ENCODE measurements at places on chromosomes 3 and 15. TPM values are rescaled to one million over a fixed set of nuclear protein-coding genes. Genes with fewer than 3 reads are reported as not detected.

PDCD6IP gene
- 47.2 TPM for polyA plus RNA-seq

LRRC34 gene
- polyA plus RNA-seq, result 5.7 TPM

NMB gene
- polyA plus RNA-seq, result 19.7 TPM

CELF6 gene
- polyA plus RNA-seq, result 3.8 TPM

DNA sequence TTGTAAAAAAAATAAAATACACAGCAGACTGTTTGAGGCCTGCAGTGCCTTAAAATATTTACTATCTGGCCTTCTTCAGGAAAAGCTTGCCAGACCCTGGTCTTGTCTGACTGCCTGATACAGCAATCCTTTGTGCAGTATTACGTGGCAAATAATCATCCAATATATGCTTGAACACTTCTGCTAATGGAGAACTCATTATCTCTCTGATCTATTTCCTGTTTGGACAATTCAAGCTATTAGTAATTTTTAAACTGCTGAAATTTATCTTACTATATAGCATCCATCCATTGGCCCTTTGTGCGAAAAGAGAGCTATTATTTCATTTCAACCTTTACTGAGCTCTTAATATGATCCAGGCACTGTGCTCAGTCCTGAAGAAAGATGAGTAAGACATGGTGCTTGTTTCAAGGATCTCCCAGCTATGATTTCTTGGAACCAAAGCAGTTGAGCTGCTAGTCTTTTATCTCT, 15.9 kb downstream of the ATG7 start:
- no peak overlapping the region for H3K27ac ChIP-seq
- no peaks in the 10 kb centered on the region for H3K36me3 ChIP-seq
- H3K4me3 ChIP-seq, result no peak overlapping the region

P2RY12 gene
- not detected for polyA plus RNA-seq

DNA sequence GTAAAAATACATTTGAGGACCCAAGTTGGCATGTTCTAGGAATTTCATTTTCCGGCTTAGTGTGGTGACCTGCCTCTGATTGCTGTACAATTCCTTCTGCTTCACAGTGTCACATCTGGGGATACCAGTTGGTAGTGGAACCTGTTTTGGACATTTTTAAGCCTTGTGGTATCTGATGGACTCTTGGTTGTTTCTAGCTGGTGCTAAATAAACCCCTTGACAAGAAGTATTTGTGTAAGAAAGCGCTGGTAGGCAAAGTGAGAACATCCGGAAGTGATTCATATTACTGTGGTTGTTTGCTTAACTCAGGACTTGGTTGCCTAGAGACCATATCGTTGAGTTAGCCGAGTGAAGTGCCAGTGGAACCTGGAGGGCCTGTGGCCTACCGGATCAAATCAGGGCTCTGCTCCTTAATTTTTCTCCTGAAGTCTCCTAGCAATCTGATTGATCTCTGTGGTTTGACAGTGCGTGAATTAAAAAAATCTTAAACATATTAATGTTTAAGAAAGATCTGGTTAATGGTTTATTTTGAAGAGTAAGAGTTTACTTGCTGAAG, 12.8 kb downstream of the IQGAP1 start:
- H3K4me3 ChIP-seq, result no peak overlapping the region
- peak overlapping the region; percentile 93 for H3K27ac ChIP-seq
- H3K27me3 ChIP-seq, result no peaks in the 10 kb centered on the region
- no peaks in the 10 kb centered on the region for H3K36me3 ChIP-seq
- peak; percentile 96 for DNase-seq

ACTRT3 gene
- polyA plus RNA-seq, result 4.5 TPM

ARNT2 gene
- polyA plus RNA-seq, result 12.2 TPM

DNA sequence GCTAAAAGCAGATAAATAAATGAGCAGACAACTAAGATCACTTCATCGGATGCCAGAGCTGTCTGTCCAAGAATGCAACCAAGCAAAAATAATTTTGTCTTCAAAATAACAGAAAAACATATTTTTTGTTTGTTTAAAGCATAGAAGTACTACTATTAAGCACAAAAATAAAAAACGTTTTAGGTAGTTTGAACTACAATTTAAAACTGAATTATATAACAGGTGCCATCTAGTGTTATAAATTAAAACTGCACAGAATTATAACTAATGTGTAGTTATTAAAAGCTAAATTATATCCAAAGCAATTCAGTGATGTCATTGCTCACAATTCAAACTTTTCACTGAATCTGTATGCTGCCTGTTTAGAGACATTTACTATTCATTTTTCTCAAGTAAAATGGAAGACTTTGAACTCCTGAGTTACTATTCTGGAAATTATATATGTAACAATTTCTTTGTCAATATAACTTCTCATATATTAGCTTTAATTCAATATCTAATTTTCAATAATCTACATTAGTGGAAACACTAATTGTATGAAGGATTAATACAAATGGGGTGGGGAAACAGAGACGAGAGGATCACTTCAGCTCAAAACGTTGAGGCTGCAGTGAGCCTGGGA, 29.5 kb downstream of the LINS1 start:
- H3K36me3 ChIP-seq, result no peaks in the 10 kb centered on the region
- H3K4me1 ChIP-seq, result no peaks in the 10 kb centered on the region
- no peak overlapping the region for H3K4me3 ChIP-seq
- no peak for DNase-seq

DNA sequence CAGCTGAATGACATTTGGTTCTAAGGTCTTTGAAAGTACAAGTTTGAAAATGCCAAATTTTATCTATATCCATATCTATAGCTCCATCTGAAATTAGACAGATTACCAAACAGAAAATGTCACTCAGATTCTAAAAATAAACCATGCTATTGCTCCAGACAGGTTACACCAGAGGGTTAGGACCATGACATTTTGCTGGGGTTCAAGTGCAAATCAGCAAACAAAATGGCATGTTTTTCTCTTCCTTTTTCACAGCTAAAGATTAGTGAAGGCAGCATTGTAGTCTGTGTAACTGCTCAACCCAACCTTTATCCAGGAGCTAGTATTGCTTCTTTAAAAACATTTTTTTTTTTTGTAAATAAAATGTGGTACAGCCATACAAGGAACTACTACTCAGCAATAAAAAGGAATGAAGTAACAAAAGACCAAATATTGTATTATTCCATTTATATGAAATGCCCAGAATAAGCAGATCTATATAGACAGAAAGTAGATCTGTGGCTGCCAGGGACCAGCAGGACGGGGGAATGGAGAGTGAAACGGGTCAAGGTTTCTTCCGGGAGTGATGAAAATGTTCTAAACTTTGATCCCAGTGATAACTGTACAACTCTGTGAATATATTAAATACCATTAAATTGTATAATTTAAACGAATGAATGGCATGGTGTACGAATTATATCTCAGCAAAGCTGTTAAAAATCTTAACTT, 18.2 kb downstream of the VGLL4 start:
- H3K36me3 ChIP-seq, result no peaks in the 10 kb centered on the region
- H3K4me3 ChIP-seq, result no peak overlapping the region
- no peaks in the 10 kb centered on the region for H3K27me3 ChIP-seq
- no peak for DNase-seq
- H3K27ac ChIP-seq, result no peak overlapping the region

GRCh38 chr15:62935300-62936081, 107.1 kb upstream of the TPM1 start:
- DNase-seq, result no peak
- peaks cover under 1% of the 10 kb centered on the region for H3K4me1 ChIP-seq
- H3K4me3 ChIP-seq, result no peak overlapping the region
- H3K36me3 ChIP-seq, result no peaks in the 10 kb centered on the region

- DNase-seq, result no peak
- H3K36me3 ChIP-seq, result no peaks in the 10 kb centered on the region
- no peaks in the 10 kb centered on the region for H3K4me1 ChIP-seq
- H3K27ac ChIP-seq, result no peak overlapping the region
- peaks cover 5% of the 10 kb centered on the region for H3K27me3 ChIP-seq
Observed at GRCh38 chr3:9550999-9551398, 2.6 kb downstream of the LHFPL4 start.

DNA sequence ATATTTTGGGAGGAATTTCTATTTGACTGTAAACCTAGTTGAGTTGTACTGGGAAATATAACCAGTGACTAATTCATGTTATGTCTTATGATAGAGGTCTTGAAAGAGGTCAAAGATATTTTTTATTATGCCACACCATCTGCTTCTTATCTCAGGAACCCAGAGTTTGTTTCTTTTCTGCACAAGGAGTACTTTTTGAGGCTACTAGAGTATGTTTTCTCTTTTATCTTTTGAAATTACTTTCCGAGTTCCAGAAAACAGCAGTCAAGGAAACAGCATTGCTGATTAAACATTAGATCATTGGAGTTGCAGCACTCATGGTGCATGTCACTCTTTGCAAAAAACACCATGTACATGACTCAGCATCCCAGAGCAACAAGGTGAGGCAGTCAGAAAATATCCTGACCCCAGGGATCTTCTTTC, 645.8 kb upstream of the NR2F2 start:
- H3K27me3 ChIP-seq, result no peaks in the 10 kb centered on the region
- no peaks in the 10 kb centered on the region for H3K36me3 ChIP-seq
- H3K4me3 ChIP-seq, result no peak overlapping the region
- DNase-seq, result no peak

GRCh38 chr3:31729573-31729972, 196.8 kb downstream of the STT3B start:
- H3K27me3 ChIP-seq, result no peaks in the 10 kb centered on the region
- no peak overlapping the region for H3K27ac ChIP-seq
- H3K4me1 ChIP-seq, result no peaks in the 10 kb centered on the region
- H3K4me3 ChIP-seq, result no peak overlapping the region

IGF2BP2 gene
- polyA plus RNA-seq, result 7.7 TPM

SPESP1 gene
- polyA plus RNA-seq, result 3.7 TPM

DNA sequence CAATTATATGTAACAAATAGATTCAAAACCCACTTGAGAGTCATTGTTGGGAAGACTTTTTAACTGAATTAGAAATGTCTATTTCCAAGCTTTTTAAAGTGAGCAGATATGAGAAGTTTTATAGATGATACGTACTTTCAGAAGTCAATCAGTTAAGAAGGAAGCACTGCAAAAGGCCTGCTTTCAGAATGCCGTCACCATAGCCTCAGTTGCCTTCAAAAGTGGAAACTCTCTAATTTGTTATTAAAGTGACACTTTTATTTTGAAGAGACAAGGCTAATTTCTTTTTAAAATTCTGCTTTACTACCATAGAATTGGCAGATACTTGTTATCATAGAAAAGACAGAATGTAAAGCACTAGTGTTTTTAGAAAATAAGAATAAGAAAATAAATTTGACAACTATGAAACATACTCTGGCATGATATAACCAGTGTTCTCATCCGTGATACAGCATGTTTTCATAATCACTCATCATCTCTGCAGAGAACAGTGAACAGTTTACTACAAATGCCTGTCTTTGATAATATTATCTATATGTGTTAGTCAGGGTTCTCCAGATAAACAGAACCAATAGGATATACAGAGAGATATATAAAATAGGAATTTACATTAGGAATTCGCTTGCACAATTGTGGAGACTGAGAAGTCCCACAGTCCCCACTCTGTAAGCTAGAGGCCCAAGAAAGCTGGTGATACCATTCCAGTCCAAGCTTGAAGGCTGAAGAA, 7.0 kb upstream of the PLD1 start:
- no peak overlapping the region for H3K27ac ChIP-seq
- no peak for DNase-seq
- no peak overlapping the region for H3K4me3 ChIP-seq
- no peaks in the 10 kb centered on the region for H3K27me3 ChIP-seq
- no peaks in the 10 kb centered on the region for H3K36me3 ChIP-seq
- no peaks in the 10 kb centered on the region for H3K4me1 ChIP-seq

GRCh38 chr3:128324911-128325592, 141.6 kb downstream of the DNAJB8 start:
- H3K36me3 ChIP-seq, result no peaks in the 10 kb centered on the region
- H3K27ac ChIP-seq, result no peak overlapping the region
- DNase-seq, result peak; percentile 27
- no peaks in the 10 kb centered on the region for H3K4me1 ChIP-seq
- H3K4me3 ChIP-seq, result no peak overlapping the region

DNA sequence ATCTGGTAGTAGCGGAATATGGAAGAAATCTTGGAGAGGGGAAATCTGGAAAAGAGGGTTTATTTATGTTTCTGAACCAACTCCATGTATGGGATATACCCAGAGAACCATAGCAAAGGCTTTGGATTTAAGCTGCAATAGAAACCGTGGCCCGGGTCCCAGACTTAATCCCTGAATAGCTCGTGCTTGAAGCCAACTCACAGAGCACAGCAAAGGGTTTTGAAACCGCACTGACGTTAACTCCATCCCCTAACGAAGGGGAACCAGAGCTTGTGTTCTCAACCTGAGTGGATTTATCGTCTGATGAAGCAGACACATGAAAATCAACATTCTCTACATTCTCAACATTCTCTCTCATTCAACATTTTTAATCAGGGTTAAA, 154.6 kb downstream of the APBA2 start:
- H3K27ac ChIP-seq, result no peak overlapping the region
- H3K27me3 ChIP-seq, result no peaks in the 10 kb centered on the region
- no peaks in the 10 kb centered on the region for H3K36me3 ChIP-seq
- H3K4me3 ChIP-seq, result no peak overlapping the region
- no peaks in the 10 kb centered on the region for H3K4me1 ChIP-seq

DNA sequence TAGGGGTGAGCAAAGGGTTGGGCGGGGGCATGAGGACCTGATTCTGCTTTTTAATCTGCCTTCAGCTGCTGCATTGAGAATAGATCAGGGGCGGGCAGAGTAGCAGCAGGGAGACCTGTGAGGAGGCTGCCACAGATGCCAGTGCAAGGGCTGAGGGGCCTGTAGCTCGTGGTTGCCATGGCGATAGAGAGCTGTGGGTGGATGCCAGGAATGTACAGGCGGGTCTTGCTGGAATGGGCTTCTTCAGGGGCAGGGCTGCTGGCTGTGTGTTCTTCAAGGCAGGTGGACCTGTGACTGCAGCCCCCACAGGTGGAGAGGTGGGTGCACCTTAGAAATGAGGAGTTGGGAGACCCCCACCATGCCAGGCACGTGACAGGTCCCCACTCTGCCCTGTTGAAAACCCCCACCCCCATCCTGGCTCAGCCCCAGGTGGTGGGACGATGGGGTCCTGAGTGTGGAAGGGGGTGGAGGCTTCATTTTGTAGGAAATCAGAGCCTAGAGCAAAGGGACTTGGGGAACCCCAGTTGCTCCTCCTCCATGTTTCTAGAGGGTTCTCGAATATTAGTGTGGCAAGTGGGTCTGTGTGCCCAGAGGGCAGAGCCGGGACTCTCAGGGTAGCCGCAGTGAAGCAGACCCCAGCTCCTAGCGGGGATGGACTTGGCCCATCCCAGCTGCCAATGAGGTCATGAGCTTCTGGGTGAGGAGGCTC, 38.3 kb downstream of the SLC6A6 start:
- DNase-seq, result peak; percentile 89
- H3K36me3 ChIP-seq, result peaks cover 4% of the 10 kb centered on the region
- peaks cover 24% of the 10 kb centered on the region for H3K4me1 ChIP-seq
- H3K27ac ChIP-seq, result no peak overlapping the region
- H3K27me3 ChIP-seq, result no peaks in the 10 kb centered on the region
- no peak overlapping the region for H3K4me3 ChIP-seq

GOLGA6L10 gene
- 0.45 TPM for polyA plus RNA-seq

TRIP4 gene
- polyA plus RNA-seq, result 33.1 TPM

- no peak overlapping the region for H3K27ac ChIP-seq
- no peaks in the 10 kb centered on the region for H3K4me1 ChIP-seq
- H3K4me3 ChIP-seq, result no peak overlapping the region
- H3K36me3 ChIP-seq, result no peaks in the 10 kb centered on the region
- DNase-seq, result no peak
Observed at GRCh38 chr3:94896994-94897393, 834.1 kb downstream of the NSUN3 start.

NRG4 gene
- 1.5 TPM for polyA plus RNA-seq

Data from kidney (tissue), 22 donors.